Prostate gland (tissue), 2 donors: ENCODE measurements at places on chromosomes 7 and 10. TPM values are rescaled to one million over a fixed set of nuclear protein-coding genes. Genes with fewer than 3 reads are reported as not detected.

Gene TMEM225B
- total RNA-seq, result 23.5 TPM

Gene RGR
- total RNA-seq, result not detected

Gene AIMP2
- 34.4 TPM for total RNA-seq

GRCh38 chr7:4042402-4043045 is 639.6 kb upstream of the FOXK1 start:
- H3K27ac ChIP-seq, result no peak overlapping the region
- H3K4me3 ChIP-seq, result no peak overlapping the region
- H3K4me1 ChIP-seq, result no peaks in the 10 kb centered on the region
- no peak for DNase-seq
- no peaks in the 10 kb centered on the region for H3K27me3 ChIP-seq

GRCh38 chr10:7027913-7028808 is 382.7 kb downstream of the SFMBT2 start:
- no peaks in the 10 kb centered on the region for H3K4me1 ChIP-seq
- H3K36me3 ChIP-seq, result no peaks in the 10 kb centered on the region
- H3K27me3 ChIP-seq, result no peaks in the 10 kb centered on the region
- no peak overlapping the region for H3K27ac ChIP-seq

DNA sequence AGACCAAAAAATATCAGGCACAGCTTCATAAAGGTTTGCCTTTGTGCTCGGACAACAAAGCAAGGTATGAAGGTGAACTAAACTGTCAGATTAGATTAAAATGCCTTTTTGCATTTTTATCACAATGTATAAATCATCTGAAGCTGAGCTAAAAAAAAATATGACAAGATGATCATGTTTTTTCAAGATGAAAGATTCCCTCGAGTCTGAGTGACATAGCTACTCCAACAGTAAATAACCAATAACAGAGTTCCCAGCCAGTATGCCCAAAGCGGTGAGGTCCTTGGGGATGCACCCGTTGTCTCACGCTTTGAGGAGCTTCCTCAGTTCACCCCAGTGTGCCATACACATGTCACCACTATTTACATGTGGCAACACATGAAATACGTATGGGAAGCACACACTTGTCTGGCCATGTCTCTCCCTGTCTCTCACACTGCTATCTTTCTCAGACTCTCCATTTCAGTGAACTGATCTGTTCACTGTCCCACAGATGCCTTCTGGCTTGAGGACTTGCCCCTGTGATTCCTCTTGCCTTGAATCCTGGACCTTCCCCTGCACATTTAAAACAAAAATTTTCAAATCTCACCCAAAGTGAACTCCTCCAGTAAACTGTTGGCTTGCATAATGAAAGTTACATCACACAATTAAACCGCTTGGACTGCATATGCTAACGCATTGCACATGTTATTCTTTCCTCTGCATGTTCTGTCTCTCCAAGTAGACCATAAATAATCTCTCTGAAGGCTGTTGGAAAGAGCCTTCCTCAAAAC is 2.6 kb upstream of the PIK3CG start:
- no peaks in the 10 kb centered on the region for H3K36me3 ChIP-seq
- H3K27me3 ChIP-seq, result no peaks in the 10 kb centered on the region
- no peaks in the 10 kb centered on the region for H3K4me1 ChIP-seq
- no peak for DNase-seq
- H3K4me3 ChIP-seq, result no peak overlapping the region

- no peaks in the 10 kb centered on the region for H3K27me3 ChIP-seq
- no peak for DNase-seq
- no peaks in the 10 kb centered on the region for H3K4me1 ChIP-seq
These were observed 326 bp upstream of the PAPOLB start for GRCh38 chr7:4862156-4862555.

DNA sequence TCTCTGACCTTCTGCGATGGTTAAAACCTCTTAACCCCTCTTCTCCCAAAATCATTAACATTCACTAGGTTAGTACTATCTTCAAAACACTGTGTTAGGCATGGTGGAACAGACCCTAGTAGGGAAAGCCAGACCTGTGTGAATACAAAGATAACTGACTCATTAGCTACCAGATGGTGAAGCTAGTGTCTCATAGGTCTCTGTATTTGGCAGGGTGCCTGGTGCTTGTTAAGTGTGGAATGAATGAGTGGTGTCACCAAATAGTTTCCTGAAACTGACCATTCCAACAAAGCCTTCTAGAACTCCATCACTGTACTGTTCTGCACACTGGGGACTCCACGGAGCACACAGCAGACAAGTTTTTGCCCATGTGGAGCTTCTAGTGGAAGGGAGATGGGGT is 27.7 kb upstream of the TM9SF3 start:
- no peak overlapping the region for H3K27ac ChIP-seq
- peaks cover 13% of the 10 kb centered on the region for H3K4me1 ChIP-seq
- no peaks in the 10 kb centered on the region for H3K36me3 ChIP-seq
- no peak for DNase-seq
- H3K27me3 ChIP-seq, result no peaks in the 10 kb centered on the region

GRCh38 chr7:1559626-1560590 is 3.9 kb upstream of the TMEM184A start:
- peaks cover 35% of the 10 kb centered on the region for H3K4me1 ChIP-seq
- no peak overlapping the region for H3K4me3 ChIP-seq
- no peak for DNase-seq
- H3K27ac ChIP-seq, result peak overlapping the region; percentile 87
- H3K36me3 ChIP-seq, result no peaks in the 10 kb centered on the region

DNA sequence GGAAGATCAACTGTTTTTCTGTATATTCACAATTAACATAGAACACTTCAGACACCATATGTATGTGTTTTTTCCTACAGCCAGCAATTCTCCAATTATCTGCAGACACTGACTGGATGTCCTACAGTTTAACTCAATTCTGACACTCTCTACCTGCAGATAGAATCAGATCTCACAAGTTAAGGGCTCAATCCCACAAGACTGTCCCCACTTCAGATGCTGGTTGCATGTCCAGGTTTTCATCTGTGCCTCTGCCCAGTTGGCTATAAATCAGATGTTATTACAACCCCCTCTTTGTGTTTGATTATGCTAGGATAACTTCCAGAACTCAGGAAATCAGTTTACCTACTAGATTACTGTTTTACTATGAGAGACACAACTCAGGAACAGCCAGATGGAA is 295.9 kb downstream of the TWIST1 start:
- H3K27ac ChIP-seq, result no peak overlapping the region
- H3K27me3 ChIP-seq, result no peaks in the 10 kb centered on the region
- H3K36me3 ChIP-seq, result no peaks in the 10 kb centered on the region

DNA sequence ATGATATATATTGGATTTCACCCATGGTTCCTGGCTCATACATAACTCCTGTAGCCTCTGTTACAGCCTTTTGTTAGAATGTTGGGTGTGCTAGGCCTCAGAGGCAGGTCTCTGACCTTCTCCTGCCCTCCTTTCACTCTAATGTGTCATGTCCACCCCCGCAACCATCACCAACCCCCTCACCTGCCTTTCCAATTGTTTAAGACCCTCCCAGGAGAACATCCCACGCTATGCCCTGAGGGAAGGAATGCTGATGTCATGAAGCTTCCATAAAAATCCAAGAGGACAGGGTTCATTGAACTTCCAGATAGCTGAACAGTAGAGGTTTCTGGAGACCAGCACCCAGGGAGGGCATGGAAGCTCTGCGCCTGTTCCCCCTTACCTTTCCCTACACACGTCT is 30.8 kb upstream of the C10orf67 start:
- no peaks in the 10 kb centered on the region for H3K4me1 ChIP-seq
- no peak overlapping the region for H3K4me3 ChIP-seq
- no peak for DNase-seq
- H3K36me3 ChIP-seq, result no peaks in the 10 kb centered on the region
- H3K27ac ChIP-seq, result no peak overlapping the region
